ENCODE measurements at places on chromosomes 11 and 22. TPM values are rescaled to one million over a fixed set of nuclear protein-coding genes. Genes with fewer than 3 reads are reported as not detected.

The GGTLC3 gene
- total RNA-seq = not detected

The PIH1D2 gene
- total RNA-seq = 2.4 TPM

The RFPL2 gene
- not detected for total RNA-seq

The MMP27 gene
- 0.16 TPM for total RNA-seq

The KIF18A gene
- total RNA-seq = 4.3 TPM

The SUSD2 gene
- 3.9 TPM for total RNA-seq

DNA sequence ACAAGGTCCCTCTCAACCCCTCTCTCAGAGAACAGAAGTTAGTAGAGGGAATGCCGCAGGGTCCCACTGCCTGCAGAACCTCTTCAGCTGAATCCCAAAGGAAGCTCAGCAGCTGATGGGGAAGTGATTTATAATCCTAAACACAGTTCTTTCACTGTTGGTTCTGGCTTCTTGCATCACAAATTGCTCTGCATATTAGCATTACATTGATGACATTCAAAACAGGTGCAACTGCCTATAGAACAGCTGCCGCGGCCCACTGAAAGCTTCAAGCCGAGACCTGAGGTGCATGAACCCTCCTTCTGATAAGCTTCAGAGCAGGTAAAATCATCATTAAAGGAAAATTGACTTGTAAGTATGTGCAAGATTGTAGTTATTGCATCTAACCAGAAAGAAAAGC is 75.2 kb upstream of the KIRREL3 start:
- DNase-seq = no peak

GRCh38 chr11:60175860-60176275 is 7.0 kb downstream of the MS4A6A start:
- DNase-seq = no peak

- no peak for DNase-seq
Observed at GRCh38 chr11:109076870-109077269, 345.1 kb upstream of the C11orf87 start.

- no peak for DNase-seq
Observed at GRCh38 chr22:32751065-32751767, 50.3 kb upstream of the TIMP3 start.

DNA sequence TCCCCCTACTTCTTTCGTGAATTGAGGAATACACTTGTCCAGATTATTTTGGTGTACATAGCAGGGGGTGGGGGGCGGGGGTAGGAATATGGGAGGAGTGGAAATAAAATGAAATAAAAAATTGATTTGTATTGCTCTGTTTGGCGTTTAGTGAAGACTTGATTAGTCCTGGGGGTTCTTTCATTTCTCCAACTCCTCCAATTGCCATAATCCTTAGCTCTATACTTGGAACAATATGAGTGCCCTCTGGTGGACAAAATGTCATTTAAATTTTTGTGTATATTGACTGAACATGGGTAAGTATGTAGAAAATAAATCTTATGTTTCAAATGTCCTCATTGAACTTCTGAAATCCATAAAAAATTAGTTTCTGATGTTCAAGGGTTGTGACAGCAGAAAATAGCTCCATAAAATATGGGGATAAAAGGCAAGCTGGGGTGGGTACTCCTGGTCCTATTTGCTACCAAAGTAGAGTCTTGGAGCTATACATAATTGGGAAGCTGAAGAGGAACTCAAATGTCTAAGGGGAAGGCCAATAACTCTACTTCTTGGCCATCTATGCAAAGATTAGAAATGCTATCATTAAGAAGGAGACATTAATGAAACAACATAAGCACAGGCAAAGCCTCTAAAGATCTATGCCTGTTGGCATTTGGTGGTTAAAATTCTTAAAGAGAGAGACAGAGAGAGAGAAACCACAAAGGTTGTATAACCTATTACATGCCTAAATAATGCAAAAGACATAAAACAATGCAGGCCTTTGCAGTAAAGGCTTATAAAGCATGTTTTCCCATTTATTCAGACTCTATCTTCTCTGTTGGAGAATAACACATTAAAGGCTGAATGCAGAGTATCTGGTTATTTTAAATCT is 421.6 kb downstream of the METTL15 start:
- DNase-seq = peak; percentile 42
